Activated CD8-positive, alpha-beta memory T cell treated with anti-CD3 and anti-CD28 coated beads for 4 hours (primary cell): ENCODE measurements at places on chromosomes 12 and 14.
A peak's percentile ranks its signal among the peaks of the same experiment; 100 is the strongest.

GRCh38 chr12:6394398-6394797, 10.4 kb downstream of the LTBR start:
- DNase-seq, result no peak

- no peak for DNase-seq
Observed at GRCh38 chr14:85549697-85550096, 19.8 kb downstream of the FLRT2 start.

DNA sequence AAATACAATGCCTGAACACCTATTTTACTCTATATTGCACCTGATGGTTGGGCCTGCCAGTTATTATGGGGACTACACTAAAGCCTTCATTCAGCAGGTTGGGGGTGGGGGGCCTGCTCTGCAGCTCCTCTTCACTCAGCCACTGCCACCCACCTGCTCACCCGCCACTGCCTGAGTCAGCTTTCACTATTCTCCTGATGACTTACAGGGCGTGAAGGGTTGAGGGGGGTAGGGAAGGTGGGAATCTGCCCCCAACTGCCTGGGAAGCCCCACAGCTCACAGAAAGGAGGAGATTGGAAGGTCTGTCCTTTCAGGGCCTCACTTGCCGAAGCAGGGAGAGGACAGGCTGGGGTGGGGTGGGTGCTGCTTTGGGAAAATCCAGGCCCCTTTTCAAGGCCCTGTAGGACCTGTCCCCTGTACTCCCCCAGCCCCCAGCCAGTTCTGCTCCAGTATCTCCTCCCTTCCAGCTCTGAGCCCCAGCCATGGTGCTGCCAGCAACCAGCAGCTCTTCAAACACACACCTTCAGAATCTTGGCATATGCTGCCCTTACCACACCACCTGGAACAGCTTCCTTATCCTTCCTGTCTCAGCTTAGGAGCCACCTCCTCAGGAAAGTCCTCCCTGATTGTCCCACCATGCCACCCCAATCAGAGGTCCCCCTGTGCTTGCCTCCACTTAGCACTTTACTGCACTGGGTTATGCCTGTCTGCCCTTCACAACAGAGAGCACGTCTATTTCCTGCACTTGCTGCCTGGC, 33.1 kb downstream of the IRF2BPL start:
- no peak for DNase-seq

DNA sequence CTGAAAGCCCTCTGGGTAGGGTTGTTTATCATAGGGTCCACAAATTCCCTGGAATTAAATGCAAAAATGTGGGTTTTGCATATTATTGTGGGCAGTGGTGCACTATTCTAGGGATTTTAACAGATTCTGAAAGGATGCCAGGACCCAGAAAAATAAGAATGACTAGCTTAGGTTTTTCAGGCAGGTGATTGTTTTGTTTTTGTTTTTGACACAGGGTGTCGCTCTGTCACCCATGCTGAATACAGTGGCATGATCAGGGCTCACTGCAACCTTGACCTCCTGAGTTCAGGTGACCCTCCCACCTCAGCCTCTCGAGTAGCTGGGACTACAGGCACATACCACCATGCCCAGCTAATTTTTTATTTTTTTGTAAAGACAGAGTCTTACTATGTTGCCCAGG, 19.2 kb downstream of the GALNT6 start:
- no peak for DNase-seq

- no peak for DNase-seq
Observed at GRCh38 chr14:88868558-88869159, 44.2 kb downstream of the TTC8 start.

DNA sequence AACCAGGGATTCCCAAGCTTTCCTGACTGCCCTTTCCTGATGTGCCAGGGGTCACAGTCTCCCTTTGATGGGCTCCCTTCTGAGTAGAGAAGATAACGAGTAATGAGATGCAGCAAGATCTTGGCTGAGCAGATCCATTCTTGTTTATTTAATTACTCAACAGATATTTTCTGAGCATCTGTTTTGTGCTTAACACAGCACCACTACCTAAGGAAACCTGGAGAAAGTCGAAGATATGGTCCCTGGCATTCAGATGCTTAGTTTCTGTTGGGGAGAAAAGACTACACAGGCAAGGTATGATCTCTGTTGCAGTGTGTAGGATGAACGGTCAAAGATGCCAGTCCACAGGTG, 3.9 kb downstream of the AJUBA start:
- DNase-seq, result no peak

GRCh38 chr12:66716522-66716921, 37.6 kb upstream of the GRIP1 start:
- peak; percentile 3 for DNase-seq

DNA sequence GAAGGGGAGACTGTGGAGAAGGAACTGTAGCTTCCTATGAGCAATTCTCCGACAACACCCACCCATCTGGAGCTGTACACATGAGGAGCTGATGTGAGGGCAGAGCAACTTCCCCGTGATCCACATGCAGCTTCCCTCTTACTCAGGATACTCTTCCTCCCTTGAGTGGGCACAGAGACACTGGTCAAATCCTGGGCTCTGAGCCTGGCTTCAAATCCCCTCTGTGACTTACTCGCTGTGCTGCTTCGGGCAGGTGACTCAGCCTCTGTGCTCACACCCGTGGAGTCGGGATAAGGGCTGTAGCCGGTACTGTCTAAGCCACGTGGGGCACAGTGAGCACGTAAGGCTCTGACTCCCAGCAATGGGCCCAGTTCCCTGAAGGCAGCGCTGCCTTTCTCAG, 31.1 kb downstream of the ZFYVE21 start:
- DNase-seq, result no peak

DNA sequence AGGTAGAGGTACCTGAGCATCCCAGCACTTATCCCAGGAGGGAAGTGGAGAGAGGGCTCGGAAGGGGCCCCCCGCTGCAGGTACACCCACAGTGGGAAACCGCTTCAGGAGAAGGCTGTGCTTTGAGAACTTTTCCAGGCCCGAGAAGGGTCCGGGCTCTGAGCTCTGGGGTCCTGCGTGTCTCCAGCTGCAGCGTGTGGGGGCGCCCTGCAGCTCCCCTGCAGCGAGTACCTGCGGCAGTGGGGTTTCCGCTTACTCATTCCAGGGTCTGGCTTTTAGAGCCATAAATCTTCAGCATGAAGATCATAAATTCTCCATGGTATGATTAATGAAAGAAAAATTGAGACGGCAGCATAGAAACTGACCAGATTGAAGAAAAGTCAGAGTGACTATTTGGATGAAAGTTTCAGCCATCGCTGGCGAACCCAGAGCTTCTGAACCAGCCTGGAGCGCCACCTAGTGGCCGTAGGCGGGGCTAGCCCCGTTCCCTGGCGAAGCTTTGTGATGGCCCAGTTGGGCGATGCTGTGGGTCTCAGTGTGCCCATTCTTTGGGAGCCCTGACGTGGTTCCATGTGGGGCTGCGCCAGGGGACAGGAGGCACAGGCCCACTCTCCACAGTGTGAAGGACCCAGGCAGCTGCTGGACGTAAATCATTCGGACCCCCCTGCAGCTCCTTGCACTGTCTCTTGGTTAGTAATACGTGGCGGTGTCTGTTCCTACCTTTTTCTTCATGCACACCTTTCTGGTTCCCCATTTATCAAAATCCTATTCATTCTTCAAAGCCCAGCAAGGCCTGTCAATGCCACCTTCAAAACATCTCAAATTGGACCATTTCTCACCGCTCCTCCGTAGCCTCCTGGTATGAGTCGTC, 198.2 kb downstream of the TSPAN9 start:
- peak; percentile 30 for DNase-seq

DNA sequence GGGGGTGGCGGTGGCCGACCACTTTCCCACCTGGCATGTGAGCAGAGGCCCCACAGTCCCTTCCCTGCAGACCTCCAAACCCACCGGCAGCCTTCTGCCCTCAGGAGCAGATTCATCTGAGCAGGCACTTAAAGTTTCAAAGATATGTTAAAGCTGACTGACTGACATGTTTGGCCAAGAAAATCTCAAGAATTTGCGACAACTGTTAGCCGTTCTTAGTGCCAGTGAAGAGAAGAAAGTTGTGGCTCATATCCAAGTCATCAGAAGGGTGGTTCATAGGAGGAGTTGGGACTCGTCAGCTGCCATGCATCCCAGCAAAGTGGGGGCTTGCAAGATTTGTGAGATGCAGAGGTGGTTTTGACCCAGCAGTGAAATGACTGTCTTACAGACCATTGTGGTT, 27.2 kb downstream of the ELK3 start:
- no peak for DNase-seq

DNA sequence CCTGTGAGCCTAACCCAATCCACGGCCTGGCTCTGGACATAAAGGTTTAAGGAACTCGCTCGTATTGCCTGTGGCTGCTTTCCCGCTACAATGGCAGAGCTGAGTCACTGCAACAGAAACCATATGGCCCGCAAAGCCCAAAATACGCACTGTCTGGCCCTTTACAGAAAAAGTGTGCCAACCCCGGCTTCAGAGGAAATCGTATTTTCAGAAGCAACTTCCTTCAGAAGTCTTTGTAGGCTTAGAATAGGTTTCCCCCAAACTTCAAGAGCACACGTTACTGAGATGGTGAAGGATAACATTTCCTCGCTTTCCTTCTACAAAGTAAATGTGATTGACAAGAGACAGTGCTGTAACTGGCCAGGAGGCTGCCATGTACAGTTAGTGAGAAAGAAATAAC, 34.8 kb upstream of the TESC start:
- DNase-seq, result no peak

DNA sequence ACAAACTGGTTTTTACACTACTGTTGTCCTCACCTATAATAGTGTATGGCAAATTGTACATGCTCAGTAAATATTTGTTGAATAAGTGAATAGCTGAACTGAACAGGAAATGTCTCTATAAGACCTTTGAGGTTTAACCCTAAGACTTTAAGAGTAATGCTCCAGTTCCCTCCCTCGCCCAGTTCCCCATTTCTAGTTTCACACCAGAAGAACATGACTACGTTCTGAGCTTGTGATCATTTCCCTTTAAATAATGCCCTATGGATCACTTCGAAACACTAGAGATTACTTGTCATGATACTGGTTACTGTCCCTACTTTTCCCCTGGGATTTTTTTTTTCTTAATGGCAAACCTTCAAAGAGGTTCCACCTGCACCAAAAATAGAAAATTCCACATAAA, 69.3 kb downstream of the PRKD1 start:
- DNase-seq, result no peak

- peak; percentile 27 for DNase-seq
Observed at GRCh38 chr14:76844223-76844622, 18.0 kb downstream of the LRRC74A start.

- DNase-seq, result no peak
Observed at GRCh38 chr12:108116699-108117098, 12.4 kb upstream of the WSCD2 start.

- DNase-seq, result peak; percentile 85
Observed at GRCh38 chr12:56152132-56152755, at the start of gene MYL6B. MYL6B (plus strand) TSS chr12:56152587; CDS start chr12:56153919, 1,332 bp downstream.

DNA sequence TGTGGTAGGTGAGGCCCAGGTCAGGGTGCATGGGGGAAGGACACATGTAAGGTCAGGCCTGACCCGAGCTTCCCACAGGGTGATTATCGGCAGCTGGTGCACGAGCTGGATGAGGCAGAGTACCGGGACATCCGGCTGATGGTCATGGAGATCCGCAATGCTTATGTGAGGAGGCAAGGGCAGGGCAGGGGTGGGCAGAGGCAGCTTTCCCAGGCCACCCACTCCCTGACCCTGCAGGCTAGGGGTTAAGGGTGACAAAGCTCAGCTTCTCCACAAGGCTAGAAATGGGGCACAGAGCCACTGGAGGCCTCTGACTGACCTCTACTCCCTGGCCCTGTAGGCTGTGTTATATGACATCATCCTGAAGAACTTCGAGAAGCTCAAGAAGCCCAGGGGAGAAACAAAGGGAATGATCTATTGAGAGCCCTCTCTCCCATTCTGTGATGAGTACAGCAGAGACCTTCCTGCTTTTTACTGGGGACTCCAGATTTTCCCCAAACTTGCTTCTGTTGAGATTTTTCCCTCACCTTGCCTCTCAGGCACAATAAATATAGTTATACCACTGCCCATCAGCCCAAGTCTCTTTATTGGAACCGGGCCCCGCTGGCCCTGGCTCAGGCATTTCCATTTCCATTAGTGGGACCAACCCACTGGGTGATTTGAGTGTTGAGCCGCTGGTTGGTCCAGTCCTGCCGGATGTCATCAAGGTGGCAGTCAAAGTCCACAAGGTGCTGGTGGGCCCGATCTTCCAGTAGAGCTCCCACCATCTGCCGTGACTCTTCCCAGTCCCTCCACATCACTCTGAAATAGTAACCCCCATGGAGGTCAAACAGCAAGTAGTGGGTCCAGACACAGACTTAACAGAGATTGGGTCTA, 2.6 kb downstream of the PSME1 start:
- no peak for DNase-seq

- DNase-seq, result no peak
Observed at GRCh38 chr12:111426344-111427185, 20.8 kb downstream of the SH2B3 start.

DNA sequence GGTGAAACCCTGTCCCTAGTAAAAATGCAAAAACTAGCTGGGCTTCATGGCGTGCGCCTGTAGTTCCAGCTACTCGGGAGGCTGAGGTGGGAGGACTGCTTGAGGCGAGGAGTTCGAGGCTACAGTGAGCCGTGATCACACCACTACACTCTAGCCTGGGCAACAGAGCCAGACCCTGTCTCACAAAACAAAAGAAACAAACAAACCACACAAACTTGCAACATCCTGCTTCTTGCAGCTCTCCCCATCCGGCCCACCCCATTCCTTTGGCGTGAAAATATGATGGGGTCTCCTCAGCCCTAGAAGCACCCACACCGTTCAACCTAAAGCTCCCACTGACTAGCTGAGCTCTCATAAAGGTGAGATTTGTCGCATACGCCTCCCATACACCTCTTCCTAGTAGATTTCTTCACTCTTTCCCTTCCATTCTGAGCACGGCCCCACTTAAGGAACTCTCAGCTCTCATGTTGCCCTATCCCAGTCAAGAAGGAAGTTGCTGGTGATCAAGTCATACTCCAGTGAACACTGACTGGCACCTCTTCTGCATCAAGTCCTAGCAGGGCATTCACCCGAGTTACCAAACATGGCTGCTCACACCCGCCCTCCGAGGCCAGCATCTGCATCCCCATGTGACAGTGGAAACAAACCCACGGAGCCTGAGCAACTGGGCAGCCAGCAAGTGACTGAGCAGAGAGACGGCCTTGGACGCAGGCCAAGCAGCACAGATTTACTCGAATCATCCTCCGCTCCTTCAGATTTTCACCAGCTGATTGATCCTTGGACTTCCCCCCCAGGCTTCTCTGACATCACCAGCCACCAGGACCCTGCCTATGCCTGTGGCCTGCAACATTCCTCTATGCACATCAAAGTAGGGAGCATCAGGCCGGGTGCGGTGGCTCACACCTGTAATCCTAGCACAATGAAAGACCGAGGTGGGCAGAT, 18.9 kb upstream of the CD27 start:
- DNase-seq, result no peak
